Endothelial cell of umbilical vein (primary cell): ENCODE measurements at places on chromosomes 3 and 15. TPM values are rescaled to one million over a fixed set of nuclear protein-coding genes. Genes with fewer than 3 reads are reported as not detected.

Gene SLC12A1
- total RNA-seq, result not detected in 2 replicates

Gene SLC22A13
- total RNA-seq, result 0.44 and 0.53 TPM in 2 replicates

Gene GOLGA8J
- 0.35 TPM in 1 of 2 replicates, not detected in the other for total RNA-seq

Gene GOLGA6L4
- total RNA-seq, result 5.3 and 7.5 TPM in 2 replicates

Gene SCG3
- total RNA-seq, result not detected in 2 replicates
